ENCODE measurements at places on chromosomes 2 and 18. TPM values are rescaled to one million over a fixed set of nuclear protein-coding genes. Genes with fewer than 3 reads are reported as not detected.

DNA sequence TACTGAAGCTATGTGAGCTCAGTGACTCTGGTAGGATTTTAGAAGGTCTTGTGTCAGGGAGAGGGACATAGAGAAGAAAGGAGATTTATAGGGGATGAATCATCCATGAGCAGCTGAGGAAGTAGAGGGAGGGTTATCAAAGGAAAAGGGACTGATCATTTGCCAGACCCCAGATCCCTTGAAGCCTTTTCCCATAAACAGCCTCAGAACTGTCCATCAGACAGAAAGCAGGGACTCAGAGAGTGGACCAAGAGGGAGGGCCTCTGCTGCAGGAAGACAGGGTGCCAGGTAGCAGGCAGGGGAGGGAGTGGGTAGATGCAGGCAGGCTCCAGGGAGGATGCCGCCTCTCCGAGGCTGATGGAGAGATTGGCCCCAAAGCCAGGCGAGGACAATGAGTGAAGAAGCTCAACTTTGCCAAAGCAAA lies 133.9 kb downstream of the TNS1 start:
- no peak for DNase-seq

- no peak for DNase-seq
These were observed 189.5 kb upstream of the CYRIA start for GRCh38 chr2:16855183-16855582.

DNA sequence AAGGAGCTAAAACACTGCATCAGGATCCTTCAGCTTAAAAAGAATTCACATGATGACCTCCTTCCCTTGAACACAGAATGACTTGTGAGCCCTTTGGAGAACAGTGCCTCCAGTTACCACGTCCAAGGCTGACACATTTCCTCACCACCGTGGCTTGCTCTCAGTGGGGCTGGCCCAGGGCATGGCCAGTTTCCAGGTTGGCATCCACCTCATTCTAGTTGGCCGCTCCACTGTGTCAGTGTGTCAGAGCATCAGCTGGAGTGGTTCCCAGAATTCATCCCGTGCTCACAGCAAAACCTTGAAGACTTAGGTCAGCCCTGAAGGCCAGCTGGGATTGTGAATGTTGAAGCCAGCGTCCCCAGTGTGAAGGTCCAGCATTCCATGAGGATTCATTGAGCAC lies 158.5 kb downstream of the INSIG2 start:
- peak; percentile 52 for DNase-seq

GRCh38 chr2:216974321-216975302 lies 114.7 kb upstream of the TNP1 start:
- DNase-seq, result no peak

The SPR gene
- 39.1 TPM for total RNA-seq

DNA sequence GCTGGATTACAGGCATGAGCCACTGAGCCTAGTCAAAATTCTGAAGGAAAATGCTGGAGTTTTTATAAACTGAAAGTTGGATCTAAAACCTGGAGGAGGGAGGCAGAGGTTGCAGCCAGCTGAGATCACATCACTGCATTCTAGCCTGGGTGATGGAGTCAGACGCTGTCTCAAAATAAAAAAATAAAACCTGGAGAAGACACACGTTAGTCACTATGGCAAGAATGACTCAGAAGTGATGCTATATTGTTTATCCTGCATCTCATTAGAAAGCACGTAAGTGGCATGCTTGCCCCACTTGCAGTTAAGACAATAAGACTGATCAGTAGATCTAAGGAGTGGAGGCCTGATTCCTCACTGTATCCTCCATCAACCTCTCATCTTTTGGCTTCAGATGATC lies 106.6 kb upstream of the STON1 start:
- peak; percentile 57 for DNase-seq

- DNase-seq, result peak; percentile 94
These were observed 112.0 kb upstream of the CTDP1 start for GRCh38 chr18:79567481-79568147.

The DPP4 gene
- 0.17 TPM for total RNA-seq

- DNase-seq, result peak; percentile 85
These were observed 47.2 kb downstream of the CDC42EP3 start for GRCh38 chr2:37623971-37624900.

DNA sequence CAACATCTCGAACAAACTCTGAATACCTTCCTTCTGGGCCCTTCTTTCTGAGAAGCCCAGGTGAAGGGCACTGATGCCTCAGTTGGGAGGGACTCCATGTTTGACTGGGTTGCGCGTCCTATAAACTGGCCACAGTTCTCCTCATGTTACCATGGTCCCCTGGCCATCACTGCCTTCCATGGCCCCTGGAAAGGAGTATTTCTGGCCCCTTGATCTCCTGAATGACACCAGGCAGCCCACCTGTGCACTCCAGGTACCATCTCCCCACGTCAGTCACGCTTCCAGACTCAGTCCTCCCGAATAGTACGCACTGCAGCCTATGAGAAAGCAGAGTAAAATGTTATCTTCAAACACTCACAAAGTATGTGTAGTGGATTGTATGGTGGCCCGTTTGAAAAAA lies 73.9 kb downstream of the ACKR3 start:
- no peak for DNase-seq

GRCh38 chr2:234279637-234280036 lies 217.2 kb downstream of the ARL4C start:
- no peak for DNase-seq

DNA sequence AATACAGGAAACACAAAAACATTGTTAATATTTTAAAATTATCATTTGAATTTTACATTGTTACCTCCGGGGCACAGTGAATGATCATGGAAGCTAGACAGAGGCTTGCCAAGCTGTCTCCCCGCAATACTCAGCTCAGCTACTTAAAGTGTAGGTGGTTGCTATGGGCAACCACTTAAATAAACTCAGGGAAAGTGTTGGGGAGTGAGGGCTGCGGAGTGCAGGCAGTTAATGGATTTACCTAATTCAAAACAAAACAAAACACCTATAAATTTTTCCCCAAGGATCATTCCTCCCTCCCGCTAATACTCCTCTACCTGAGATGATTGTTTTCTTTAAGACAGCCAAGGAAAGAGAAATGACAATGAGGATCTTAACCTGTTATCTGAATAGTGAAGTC lies 349.5 kb downstream of the TGIF1 start:
- DNase-seq, result no peak

- peak; percentile 40 for DNase-seq
These were observed 52.9 kb upstream of the APCDD1 start for GRCh38 chr18:10401521-10401920.

The RAD51AP2 gene
- not detected for total RNA-seq

The GKN1 gene
- total RNA-seq, result not detected
